RPMI8226 (cell line): ENCODE measurements at places on chromosomes 11 and 22.

- DNase-seq: no peak
These were observed 1.3 kb upstream of the NDUFC2 start for GRCh38 chr11:78080818-78081495.

GRCh38 chr11:124277804-124278203 lies 21.6 kb downstream of the OR8G5 start:
- no peak for DNase-seq

- DNase-seq: no peak
These were observed 25.0 kb downstream of the ADA2 start for GRCh38 chr22:17194213-17194612.

GRCh38 chr22:28506150-28506535 lies 173.5 kb downstream of the TTC28 start:
- DNase-seq: no peak

DNA sequence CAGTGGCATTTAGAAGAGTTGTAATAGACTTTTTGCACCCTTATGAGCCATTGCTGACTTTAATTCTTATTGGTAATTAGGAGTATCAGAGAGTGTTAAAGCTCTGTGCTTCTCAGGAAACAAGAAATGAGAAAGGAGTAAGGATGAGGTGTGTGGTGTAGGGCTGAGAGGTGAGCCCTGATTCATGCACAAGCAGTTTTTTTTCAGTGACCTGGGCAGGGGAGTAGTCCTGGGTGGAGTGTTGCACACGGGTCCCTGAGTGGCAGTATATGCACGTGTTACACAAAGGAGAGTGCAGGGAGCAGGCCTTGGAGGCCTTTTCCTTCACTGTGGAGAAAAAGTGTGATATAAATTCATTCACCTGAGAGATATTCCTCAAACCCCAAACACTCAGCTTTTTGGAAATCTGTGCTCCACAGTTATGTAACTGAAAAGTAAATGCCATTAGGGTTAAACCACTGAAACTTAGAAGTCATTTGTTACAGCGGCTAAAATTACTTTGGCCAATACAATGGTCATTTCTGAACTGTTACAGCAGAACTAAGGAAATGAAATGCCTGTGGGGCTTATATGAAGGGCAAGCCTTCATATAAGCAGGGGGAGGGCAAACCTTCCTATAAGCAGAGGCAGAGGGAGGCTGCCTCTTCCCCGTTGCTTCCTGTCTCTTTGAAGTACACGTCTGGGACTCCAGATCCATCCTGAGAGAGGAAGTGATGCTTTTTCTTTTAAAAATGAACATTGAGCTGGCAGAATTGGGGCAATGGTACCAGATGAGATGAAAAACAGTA lies 62.6 kb upstream of the OLFML1 start:
- peak; percentile 4 for DNase-seq

GRCh38 chr11:19025481-19026406 lies 34.8 kb downstream of the MRGPRX2 start:
- DNase-seq: no peak
